Activated CD4-positive, alpha-beta T cell treated with anti-CD3 and anti-CD28 coated beads, Interleukin-2, amount 50 U/mL, for 48 hours (primary cell): ENCODE measurements at places on chromosomes 13 and 19.
A peak's percentile ranks its signal among the peaks of the same experiment; 100 is the strongest.

GRCh38 chr19:937259-937694 lies 11.4 kb downstream of the ARID3A start:
- peak; percentile 52 for DNase-seq

DNA sequence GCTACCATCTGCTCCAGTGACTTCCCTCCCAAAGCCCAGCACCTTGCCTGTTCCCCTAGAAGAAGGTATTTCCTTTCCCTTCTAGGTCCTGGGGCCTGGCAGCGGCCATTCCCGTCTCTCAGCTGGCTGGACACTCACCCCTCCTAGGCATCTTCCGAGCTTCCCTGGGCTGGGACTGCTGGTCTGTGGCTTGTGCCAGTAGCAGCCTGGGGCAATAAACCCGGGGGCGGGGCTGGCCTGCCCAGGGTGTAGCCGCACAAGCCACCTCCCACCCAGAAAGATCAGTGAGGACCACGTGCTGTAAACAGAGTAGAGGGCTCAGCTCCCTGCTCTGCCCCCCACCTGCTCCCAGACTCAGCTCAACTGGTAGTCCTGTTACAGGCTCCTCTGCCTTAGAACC lies 15.0 kb downstream of the LIPE start:
- no peak for DNase-seq

DNA sequence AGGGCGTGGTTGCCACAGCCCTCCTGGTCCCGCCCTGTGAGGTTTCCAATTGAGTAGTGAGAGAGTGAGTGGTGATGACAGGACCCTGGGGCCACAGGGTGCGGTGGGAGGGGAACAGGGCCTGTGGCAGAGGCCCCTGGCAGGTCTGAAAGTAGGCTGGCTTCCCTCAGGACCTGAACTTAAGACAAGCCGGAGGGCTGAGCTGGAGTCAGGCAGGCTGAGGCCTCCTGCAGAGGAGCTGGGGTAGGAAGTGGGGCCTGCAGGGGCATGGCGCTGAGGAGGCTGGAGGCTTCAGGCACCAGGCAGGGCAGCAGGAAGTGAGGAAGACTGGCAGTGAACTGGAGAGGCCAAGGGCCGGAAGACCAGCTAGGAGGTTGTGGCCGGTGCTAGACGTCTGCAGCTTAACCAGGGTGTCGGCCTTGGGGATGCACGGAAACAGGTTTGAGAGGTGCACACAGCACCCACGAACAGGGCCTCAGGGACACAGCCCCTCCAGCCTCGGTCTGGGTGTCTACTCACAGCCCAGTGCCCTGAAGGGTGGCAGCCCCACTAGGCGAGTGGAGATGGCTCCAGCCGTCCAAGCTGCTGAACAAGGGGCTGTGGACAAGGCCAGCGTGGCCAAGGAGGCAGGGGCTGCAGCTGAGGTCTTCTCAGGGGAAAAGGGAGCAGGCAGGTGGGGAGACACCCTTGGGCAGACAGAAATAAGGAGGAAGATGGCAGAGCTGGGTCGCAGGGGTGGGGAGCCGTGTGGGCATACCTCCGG lies 17.8 kb downstream of the POP4 start:
- peak; percentile 80 for DNase-seq

DNA sequence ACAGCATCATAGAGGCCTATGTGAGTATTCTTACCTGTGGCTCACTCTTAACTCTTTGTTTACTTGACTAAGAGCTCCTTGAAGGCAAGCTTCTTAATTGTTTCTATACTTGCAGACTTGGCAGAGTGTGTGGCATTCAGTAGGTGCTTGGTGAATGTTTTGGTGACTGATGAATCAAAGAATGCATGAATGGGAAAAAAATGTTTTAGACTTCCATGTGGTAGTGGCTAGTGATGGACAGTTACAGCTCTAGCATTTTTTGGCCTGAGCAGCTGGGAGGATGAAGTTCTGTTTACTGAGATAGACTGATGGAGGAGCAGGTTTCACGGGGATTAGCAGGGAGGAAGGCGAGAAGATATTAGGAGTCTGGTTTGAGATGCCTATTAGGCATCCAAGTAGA lies 13.6 kb downstream of the HAS1 start:
- no peak for DNase-seq

- no peak for DNase-seq
These were observed 95.2 kb upstream of the FAM216B start for GRCh38 chr13:42686165-42686564.

- no peak for DNase-seq
These were observed 13.5 kb downstream of the PLPP2 start for GRCh38 chr19:277581-278165.

- DNase-seq, result peak; percentile 8
These were observed 14.9 kb upstream of the LATS2 start for GRCh38 chr13:21076253-21076652.

GRCh38 chr19:45569619-45570421 lies 14.8 kb downstream of the OPA3 start:
- DNase-seq, result peak; percentile 78

DNA sequence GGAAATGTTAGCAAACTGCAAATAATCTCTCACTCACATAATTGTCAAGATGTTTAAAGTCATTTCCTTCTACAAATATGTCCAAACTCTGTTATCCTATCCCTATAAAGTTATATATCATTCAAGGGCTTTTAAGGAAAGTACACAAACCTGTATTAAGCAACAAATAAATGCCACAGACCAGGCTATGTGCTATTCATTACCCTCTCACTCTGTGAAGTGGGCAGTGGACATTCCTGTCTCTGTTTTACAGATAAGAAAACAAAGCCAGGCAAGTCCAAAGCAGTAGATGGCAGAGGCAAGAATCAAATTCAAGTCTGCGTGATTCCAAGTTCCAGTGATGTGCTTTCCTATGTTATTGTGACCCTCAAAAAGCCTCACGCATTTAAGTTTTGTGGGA lies 140.6 kb downstream of the LHFPL6 start:
- DNase-seq, result no peak

DNA sequence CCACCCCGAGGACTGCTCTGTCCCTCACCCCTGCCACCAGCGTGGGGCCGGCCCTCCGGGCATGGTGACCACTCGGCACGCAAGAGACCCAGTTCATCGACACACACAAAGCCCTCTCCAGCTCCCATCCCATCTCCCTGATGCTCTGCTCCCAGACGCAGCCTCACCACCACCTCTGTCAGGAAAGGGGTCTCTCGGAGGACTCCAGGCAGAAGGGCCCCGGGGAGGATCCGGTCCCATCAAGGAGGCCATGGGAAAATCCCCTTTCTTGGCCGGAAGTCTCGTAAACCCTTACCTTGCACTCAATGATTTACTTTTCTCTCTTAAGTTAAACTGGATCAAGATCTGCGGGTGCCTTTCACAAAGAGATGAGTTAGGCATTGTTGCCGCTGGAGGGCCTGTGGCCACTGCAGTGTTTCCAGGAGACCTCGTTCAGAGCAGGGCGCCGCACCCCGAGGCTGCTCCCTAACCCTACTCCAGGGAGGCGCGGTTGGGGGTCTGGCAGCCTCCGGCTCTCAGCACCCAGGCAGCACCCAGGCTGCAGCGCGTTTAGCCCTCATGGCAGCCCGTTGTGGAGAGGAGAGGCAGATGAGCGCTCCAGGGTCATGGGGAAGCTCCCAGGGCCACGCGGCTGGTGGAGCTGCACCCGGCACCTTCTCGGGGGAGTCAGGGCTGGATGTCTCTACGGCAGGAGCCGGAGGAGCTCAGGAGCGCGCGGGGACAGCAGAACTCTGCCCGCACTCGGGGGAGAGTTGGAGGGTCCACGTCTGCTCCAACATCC lies 31.0 kb downstream of the C2CD4C start:
- no peak for DNase-seq

- DNase-seq, result no peak
These were observed 111.4 kb downstream of the FRY start for GRCh38 chr13:32142956-32143375.

GRCh38 chr19:39053276-39054090 lies 21.1 kb upstream of the FBXO27 start:
- no peak for DNase-seq

DNA sequence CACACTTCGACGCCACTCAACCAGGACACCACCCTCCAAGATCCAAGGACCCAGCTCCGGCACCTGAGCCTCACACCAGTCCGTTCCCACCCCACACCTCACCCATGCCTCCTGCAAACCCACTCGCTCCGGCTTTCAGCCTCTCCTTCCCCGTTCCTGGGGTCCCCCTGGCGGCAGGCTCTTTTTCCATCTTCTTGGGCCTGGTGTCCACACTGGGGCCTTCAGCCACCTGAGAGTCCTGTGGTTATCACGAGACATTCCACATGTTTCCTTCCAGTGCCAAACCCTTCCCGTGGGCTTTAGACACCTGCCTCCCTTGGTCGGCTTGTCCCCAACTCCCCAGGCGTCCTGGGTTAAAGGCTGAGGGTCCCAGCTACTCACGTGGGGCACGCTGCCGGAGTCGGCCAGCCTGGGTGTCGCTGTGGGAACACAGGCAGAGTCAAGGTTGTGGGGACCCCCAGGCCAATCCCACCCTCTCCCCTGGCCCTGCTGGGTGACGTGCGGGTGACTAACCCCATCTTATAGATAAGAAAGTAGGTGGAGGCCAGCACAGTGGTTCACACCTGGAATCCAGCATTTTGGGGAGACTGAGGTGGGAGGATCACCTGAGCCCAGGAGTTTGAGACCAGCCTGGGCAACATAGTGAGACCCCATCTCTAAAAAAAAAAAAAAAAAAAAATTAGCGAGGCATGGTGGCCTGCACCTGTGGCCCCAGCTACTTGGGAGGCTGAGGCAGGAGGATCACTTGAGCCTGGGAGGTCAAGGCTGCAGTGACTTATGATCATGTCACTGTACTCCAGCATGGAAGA lies 1.9 kb downstream of the JSRP1 start:
- no peak for DNase-seq

DNA sequence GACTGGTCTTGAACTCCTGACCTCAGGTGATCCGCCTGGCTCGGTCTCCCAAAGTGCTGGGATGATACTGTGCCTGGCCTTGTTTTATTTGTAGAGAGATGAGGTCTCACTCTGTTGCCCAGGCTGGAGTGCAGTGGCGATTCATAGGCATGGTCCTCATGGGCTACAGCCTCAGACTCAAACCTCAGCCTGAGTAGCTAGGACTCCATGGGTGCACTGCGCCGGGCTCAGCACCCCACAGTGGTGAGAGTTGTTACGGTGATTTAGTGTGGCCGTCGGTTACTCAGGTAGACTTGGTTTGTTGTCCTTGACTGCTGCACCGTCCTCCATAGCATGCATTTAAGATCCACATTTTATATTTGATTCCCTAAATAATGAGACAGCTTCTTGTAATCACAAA lies 80.7 kb downstream of the SLC6A16 start:
- DNase-seq, result no peak

GRCh38 chr19:11458236-11458900 lies 22.5 kb downstream of the ELAVL3 start:
- DNase-seq, result no peak

- no peak for DNase-seq
These were observed 954.1 kb downstream of the UQCRFS1 start for GRCh38 chr19:28258829-28259228.

DNA sequence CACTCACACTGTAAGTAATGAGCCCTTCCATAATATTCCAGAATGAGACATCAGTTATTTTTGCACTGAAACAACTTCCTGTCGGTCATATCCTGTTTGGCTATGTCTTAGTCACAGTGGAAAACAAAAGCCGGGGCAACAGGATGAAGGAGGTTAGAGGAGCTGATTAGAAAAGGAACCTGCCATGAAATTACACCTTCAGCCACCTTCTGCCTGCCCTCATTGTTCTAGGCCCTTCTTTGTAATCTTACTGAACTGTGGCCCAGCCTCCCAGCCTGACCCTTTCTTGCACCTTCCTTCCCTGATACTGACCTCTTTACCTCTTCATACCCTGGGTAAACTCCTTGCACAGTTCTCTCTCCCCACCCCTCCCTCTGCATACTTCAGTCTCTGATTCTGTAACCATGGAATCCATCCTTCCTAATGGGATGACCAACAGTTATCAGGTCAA lies 67.3 kb downstream of the DOCK9 start:
- peak; percentile 35 for DNase-seq

DNA sequence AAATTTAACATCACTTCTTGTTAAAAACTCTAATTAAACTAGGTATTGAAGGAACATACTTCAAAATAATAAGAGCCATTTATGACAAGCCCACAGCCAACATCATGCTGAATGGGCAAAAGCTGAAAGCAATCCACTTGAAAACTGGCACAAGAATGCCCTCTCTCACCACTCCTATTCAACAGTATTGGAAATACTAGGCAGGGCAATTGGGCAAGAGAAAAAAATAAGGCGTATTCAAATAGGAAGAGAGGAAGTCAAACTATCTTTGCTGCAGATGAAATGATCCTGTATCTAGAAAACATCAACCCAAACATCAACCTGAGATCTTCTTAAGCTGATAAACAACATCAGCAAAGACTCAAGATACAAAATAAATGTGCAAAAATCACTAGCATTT lies 15.6 kb upstream of the LILRB1 start:
- no peak for DNase-seq

DNA sequence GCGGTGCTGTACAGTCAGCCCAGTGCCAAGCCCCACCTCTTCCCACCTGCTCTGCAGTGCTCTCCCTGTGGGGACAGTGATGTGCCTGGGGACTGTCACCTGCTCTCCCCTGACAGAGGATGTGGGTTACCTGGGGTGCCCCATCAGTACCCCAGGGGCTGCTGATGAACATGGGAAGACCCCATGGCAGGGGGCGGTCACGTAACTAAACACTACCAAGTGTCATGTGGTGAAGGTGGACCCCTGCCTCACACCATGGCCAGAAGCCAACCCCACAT lies 12.7 kb downstream of the KDM4B start:
- no peak for DNase-seq

GRCh38 chr19:48442116-48443035 lies 3.4 kb upstream of the GRWD1 start:
- no peak for DNase-seq

DNA sequence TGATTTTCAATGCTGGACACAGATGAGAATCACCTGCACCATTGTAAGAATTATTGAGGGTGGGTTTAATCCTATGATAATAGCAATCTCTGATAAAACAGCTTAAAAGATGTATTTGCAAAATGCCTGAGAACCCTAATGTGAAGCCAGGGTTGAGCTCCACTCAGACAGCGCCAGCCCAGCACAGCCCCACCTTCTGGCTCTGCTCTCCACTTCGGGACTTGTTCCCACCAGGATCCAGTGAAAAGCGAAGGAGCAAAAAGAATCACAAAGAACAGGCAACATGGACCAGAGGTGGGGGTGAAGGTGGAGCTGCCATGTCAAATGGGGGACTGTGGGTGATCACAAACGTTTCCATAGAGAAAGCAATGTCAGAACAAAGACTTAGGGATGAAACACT lies 18.6 kb upstream of the ZNF816 start:
- DNase-seq, result no peak
